ENCODE measurements at places on chromosomes 12 and 14.
A peak's percentile ranks its signal among the peaks of the same experiment; 100 is the strongest.

DNA sequence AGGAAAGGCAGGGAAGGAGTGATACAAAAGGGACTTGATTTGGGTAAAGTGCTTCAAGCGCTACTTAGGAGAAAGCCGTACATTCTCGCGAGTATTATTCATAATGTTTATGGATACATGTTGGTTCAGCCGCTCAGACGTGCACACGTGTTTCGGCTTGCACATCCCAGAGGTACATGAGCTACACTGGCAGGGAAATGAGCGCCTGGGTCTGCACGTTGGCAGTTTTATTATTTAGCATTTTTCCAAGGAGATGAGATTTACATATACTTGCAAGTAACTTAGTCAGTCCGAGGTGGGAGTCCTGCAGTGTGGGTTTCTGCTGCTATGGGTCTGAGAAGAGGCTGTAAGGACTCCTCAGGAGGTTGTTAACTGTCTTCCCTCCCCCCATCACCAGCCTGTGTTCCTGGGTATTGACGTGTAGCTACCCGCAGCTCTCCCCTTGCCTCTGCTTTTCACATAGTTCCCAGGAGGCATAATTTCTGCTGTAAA lies 1.5 kb downstream of the PRKCH start:
- no peaks in the 10 kb centered on the region for H3K36me3 ChIP-seq
- no peaks in the 10 kb centered on the region for H3K27me3 ChIP-seq
- H3K4me1 ChIP-seq, result no peaks in the 10 kb centered on the region
- H3K27ac ChIP-seq, result peak overlapping the region; percentile 94

DNA sequence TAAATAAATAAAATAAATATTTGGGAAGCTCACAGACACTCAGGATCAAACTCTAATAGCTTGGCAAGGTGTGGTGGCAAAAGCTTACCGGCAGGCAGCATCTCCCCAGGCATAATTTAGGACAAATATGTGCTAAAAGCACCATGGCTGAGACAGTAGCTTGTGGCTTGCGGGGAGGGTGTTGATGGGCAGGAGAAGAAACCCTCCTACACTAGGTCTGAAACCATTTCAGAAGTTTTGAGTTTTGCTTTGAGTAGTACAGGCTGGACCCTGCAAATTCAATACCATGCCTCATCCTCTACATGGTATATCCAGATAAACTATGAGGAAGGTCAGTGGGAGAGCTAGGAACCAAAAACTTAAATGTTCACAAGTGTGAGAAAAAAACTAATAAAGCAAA lies 33.1 kb downstream of the MAP3K9 start:
- H3K4me3 ChIP-seq, result no peak overlapping the region
- DNase-seq, result no peak
- no peak overlapping the region for H3K27ac ChIP-seq
- H3K4me1 ChIP-seq, result no peaks in the 10 kb centered on the region

GRCh38 chr14:80587096-80587724 lies 354.3 kb downstream of the CEP128 start:
- no peak overlapping the region for H3K4me3 ChIP-seq
- no peak overlapping the region for H3K27ac ChIP-seq
- no peaks in the 10 kb centered on the region for H3K4me1 ChIP-seq
- DNase-seq, result no peak
- H3K36me3 ChIP-seq, result no peaks in the 10 kb centered on the region

DNA sequence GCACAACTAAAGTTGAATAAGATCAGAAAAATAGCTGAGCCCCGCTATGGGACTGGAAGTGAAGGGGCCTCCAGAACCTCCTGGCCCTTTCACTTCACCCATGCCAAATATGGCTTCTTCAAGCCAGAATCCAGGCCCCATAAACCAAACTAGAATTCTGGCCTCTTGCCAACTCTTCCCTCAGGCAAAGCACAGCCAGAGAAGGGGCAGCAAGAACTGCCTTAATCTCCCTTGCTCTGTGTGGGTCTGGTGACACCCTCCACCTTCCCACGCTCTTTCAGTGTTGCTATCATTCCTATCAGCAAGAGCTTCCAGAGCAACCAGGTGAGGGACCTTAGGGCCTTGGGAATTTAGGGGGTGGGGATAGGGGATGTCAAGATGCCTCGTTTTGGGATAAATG lies 3.1 kb upstream of the PNMA1 start:
- H3K4me3 ChIP-seq, result no peak overlapping the region
- no peaks in the 10 kb centered on the region for H3K27me3 ChIP-seq
- peak overlapping the region; percentile 1 for H3K27ac ChIP-seq

- DNase-seq, result no peak
- H3K27me3 ChIP-seq, result no peaks in the 10 kb centered on the region
- no peak overlapping the region for H3K4me3 ChIP-seq
- no peaks in the 10 kb centered on the region for H3K4me1 ChIP-seq
- H3K27ac ChIP-seq, result no peak overlapping the region
These were observed 8.3 kb downstream of the CDKL1 start for GRCh38 chr14:50388256-50388931.
